ENCODE measurements at places on chromosomes 2 and 18.

- DNase-seq: no peak
Observed at GRCh38 chr18:64956465-64956864, 794.3 kb upstream of the CDH7 start.

- no peak for DNase-seq
Observed at GRCh38 chr2:241329669-241330615, 14.2 kb downstream of the SEPTIN2 start.

DNA sequence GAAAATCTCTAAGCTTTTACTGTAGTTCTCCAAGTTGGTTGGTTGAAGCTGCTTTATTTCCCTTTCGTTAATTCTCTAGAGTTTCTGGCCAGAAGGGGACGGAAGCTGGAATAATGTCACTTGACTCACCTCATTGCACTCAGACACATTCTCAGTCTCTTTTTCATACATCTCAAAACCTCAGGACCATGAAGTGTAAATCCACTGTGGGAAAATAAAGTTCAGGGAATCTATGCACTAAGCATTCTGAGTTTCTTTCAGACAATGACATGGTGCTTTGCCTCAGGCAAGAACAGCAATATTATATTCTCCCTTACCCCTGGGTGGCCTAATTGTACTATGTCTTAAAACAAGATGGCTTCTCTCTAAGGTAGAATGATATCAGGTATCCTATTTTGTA lies 167.8 kb downstream of the PRPF40A start:
- DNase-seq: no peak

GRCh38 chr2:197205585-197206215 lies 104.9 kb downstream of the ANKRD44 start:
- DNase-seq: no peak

DNA sequence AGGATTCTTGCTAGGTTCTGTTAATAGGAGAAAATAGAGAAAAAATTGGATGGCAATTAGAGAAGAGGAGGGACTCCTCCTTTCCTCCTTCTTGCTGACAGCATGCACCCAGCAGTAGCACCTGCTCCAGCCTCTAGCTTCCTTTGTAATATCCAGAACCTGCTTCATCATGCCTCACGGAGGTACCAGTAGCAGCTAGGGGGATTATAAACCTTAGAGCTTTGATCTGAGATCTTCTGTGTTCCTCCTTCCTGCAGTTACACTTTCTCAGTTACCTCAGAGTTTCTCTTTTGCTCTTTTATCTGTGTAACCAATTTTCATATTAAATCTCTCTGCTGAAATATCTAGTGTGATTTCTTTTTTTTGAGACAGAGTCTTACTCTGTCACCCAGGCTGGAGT lies 16.6 kb downstream of the DPP4 start:
- DNase-seq: no peak

- no peak for DNase-seq
Observed at GRCh38 chr18:57813245-57813644, 10.1 kb upstream of the ATP8B1 start.

- no peak for DNase-seq
Observed at GRCh38 chr2:223508372-223508771, 93.8 kb downstream of the SCG2 start.

GRCh38 chr2:230178546-230179485 lies 41.0 kb downstream of the SP110 start:
- no peak for DNase-seq

DNA sequence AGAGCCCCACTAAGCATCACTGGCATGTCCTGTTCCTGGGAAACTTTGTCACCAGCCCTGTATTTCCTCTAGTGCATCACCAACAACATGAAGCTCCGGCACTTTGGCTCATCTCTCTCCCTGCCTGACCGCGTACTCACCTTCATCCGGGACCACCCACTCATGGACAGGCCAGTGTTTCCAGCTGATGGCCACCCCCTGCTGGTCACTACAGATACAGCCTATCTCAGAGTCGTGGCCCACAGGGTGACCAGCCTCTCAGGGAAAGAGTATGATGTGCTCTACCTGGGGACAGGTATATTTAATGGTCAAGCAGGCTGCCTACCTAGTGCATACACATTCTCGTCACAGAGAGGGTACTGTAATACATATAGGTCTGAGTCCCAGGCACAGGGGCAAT lies 21.0 kb downstream of the SEMA4F start:
- no peak for DNase-seq

- DNase-seq: no peak
Observed at GRCh38 chr2:238053191-238053776, 7.5 kb upstream of the SCLY start.

- DNase-seq: no peak
Observed at GRCh38 chr2:26671691-26672090, 20.8 kb upstream of the KCNK3 start.

GRCh38 chr2:177545981-177546585 lies 153.5 kb downstream of the AGPS start:
- DNase-seq: no peak

DNA sequence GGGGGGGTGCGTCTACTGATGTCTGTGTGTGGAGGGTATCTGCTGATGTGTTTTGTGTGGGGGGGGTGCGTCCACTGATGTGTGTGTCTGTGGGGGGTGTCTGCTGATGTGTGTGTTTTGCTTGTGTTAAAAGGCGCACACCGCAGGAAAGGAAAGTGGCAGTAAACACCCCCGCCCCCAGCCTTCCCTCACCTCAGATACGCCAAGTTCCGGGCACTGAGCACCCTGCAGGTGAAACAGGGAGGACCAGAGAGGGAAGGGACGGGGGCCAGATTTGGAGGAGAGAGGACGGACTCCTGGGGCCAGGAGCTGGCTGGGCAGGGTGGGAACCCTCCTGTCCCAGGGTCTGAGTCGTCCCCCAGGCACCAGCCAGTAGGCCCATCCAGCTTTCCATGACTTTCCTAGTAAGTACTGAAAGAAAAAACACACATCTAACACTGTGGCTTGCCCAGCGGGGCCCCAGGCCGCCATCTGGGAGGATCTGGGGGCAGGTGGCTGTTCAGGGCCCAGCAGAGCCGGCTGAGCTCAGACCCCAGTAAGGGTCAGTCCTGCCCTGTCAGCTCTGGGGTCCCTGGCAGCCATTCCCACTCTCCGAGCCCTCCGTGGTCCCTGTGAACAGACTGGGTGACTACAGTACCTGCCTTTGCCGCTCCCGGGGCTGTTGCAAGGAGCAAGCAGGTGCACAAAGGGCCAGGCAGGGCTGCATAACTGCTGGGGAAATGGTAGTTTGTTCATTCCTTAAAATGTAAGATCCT lies 126.9 kb downstream of the NFATC1 start:
- no peak for DNase-seq

- no peak for DNase-seq
Observed at GRCh38 chr2:85673716-85674375, 5.8 kb upstream of the SFTPB start.

DNA sequence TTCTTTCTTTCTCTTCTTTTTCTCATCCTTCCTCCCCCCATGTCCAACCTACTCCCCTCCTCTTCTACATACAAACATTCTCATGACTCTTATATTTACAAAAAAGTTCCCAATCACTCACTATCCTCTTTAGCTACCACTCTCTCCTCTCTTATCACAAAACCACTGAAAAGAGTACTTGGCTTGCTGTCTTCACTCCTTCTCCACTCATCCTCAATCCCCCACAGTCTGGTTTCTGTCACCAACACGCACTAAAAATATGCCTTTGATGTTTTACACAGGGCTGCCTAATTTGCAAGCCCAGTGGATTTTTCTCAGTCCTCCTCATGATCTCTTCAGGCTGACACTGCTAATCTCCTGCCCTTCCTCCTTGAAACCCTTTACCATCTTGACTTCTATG lies 159.5 kb downstream of the TNS1 start:
- no peak for DNase-seq

DNA sequence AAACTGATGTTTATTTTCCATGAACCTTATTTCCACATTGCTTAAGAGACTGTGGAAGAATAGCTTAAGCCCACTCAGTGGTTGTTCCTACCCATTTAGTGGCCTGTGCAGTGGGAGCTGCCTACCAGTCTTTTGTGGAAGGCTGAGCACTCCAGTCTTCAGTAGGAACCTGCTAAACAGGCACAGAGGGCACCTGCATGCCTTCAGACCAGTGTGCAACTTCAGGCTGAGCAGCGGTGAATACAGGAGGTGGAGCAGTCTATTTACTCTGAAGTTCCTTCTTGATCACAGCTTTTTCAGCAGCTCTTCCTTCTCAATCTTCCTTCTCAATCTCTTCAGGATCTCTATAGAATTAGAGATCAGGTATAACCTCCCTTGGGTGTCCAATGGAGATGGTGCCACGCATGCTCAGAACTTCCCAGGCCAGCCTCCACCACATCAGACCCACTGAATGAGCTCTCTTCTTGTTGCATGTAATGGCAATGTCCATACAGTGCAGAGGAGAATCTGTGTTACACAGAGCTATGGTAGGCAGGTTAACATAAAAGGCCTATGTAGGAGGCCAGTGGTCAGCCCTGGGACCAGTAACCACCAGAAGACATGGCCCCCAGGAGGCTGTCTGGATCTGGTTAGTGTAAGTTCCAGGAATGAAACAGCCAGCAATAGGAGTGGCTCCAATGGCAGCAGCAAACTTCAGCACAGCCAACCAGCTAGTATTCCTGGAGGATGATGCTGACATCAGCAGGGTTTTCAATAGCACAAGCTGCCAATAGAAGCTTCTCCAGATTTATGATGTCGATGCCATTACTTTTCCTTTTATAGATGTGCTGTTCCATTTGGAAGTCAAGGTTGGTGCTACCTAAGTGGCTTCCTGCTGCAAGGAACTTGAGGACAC lies 47.9 kb upstream of the MAT2A start:
- no peak for DNase-seq

DNA sequence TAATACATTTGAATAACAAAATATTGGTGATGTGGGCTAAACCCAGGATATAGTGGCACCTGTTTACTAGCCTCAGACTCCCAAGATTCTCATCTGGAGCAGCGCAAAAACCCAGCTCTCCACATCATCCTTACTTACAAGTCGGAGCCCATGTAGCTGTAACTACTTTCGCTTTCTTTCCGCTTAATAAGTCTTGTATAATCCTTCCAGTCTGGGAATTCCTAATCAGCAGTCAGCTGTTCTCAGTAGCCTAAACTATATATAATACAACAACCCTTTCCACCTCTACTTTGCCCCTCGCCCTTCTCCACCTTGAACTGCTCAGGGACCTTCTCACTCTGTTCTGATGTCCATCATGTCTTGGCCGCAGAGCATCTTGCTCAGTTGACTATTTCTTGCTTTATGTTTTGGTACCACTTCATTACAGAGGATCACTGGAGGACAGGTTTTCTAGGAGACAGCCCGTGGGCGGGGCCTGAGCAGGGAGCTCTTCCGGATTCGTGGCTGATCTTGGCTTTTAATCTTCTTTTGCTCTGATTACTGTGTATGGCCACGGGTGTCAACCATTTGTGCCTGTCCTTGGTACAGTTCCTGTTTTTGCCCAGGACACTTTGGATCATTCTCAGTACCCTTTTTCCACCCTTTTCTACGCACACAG lies 119.9 kb upstream of the SERTAD2 start:
- DNase-seq: no peak

DNA sequence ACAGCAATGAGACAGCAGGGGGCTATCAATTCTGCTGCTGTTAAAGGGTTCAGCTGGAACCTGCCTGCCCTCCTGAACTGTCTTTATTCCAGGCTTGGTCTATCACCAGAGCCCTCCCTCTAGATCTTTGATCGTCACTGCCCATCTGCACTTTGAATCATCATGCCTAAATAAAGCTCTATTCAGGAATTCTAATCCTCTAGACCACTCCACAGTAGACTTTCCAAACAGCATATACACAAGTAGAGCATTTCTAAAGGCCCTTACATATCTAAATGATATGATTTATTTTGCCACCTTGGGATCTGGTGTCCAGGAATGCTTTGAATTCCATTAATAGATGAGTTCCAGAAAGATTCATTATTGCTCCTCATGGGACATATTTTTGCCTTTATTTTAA lies 542.1 kb upstream of the SYT4 start:
- no peak for DNase-seq

DNA sequence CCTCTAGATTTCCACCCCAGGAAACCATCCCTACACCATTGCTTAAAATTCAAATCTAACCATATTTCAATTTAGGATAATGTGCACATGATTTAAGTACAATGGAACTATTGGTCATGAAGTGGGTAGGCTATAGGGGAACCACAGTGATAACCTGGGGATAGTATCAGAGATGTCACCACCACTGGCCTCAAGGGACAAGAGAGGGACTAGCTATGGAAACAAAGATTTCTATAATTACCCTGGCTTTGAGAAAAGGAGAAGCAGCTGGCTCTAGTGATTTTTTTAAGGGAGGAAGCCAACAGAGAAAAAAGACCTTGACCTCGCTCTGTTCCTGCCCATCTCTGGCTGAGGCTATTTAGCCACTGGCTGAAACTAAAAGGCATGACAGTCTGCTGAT lies 132.0 kb downstream of the MEP1B start:
- no peak for DNase-seq

- peak; percentile 74 for DNase-seq
Observed at GRCh38 chr2:205680067-205680466, 2.2 kb upstream of the NRP2 start.

- no peak for DNase-seq
Observed at GRCh38 chr2:224141304-224141703, 102.2 kb upstream of the SERPINE2 start.

GRCh38 chr2:158644139-158644538 lies 151.0 kb upstream of the DAPL1 start:
- no peak for DNase-seq

GRCh38 chr18:10482985-10483949 lies 28.8 kb downstream of the APCDD1 start:
- no peak for DNase-seq

- no peak for DNase-seq
Observed at GRCh38 chr18:55421615-55422419, 166.2 kb downstream of the TCF4 start.

DNA sequence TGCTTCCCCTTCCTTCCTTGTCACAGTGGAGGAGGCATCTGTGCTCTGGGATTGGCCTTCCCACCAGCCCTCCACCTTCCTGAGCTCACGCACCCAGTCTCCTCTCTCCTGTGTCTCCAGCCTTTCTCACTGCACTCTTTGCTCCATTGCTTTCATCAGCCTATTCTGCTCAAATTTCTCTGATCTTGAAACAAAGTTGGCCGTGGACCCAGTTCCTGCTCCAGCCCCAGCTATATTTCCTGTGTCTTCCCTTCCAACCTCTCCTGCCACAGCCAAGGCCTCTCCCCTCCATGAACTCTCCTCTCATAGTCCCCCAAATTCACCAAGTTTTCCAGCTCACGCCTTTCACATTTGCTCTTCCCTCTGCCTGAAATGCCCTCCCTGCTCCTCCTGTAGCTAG lies 226.6 kb upstream of the AGAP1 start:
- no peak for DNase-seq

DNA sequence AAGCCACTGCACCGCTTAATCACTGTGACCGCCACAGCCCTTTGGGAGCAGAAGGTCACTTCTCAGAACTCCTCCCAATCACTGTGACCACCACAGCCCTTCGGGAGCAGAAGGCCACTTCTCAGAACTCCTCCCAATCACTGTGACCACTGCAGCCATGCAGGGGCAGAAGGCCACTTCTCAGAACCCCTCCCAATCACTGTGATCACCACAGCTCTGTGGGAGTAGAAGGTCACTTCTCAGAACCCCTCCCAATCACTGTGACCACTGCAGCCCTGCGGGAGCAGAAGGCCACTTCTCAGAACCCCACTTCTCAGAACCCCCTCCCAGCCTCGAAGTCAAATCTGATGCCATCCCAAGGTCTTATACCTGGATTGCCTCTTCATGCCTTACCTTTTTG lies 56.8 kb upstream of the DAPL1 start:
- no peak for DNase-seq
